ENCODE measurements at places on chromosomes 2 and 18.

GRCh38 chr18:9032519-9032918 lies 70.0 kb upstream of the NDUFV2 start:
- DNase-seq, result no peak

DNA sequence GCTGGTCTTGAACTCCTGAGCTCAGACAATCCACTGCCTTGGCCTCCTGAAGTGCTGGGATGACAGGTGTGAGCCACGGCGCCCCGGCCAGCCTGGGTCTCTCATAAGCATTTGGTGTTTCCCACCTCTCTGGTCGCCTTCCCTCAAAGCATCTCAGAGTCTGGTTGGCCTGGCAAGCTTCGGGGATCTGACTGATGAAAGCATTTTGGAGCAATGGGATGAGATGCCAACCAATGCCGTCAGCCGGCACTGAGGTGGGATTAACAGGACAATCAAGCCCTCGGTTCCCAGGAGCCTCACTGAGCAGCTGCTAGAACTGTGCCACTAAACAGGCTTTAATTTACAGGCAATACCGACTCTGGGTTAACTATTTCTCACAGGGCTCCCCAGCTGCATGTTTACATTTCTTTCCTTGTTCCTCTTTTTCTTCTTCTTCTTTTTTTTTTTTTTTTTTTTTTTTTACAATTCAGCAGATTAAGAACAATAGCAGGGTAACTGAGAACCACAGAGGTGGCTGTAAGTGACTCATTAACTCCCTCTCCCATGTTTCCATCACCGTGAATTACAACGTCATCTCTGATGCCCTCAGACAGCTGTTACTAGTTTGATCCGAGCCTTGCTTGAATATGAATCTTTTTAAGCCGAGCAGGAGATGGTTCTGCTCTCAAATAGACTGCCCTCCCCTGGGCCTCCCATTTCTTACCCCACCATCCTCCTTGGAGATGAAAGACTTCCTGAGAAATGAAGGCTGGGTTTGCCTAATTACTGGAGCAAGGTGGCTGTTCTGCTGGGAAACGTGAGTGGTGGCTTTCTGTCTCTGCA lies 37.9 kb downstream of the ODC1 start:
- DNase-seq, result no peak

DNA sequence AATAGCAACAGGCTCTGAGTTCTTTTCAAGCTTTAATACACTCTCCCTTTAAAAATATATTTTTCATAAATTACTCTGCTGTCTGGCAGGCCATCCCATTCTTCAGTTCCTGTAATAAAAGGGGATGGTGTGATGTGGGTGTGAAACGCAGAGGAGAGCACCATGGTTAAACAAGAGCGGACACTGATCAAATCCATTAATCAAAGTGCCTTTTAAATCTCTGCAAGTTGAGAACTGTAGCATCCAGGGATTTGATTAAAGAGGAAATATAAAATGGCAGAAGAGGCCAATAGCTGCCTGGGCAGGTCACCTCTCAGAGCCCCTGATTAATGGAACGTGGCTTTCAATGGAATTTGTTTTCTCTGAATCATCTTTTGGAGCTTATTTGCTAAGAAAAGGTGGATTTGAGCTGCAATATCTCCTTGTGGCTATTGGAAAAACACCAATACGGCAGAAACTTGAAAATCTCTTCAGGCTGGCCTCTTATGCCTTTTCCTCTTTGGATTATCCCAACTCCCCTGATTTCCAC lies 96.9 kb downstream of the ACTR3 start:
- DNase-seq, result no peak

DNA sequence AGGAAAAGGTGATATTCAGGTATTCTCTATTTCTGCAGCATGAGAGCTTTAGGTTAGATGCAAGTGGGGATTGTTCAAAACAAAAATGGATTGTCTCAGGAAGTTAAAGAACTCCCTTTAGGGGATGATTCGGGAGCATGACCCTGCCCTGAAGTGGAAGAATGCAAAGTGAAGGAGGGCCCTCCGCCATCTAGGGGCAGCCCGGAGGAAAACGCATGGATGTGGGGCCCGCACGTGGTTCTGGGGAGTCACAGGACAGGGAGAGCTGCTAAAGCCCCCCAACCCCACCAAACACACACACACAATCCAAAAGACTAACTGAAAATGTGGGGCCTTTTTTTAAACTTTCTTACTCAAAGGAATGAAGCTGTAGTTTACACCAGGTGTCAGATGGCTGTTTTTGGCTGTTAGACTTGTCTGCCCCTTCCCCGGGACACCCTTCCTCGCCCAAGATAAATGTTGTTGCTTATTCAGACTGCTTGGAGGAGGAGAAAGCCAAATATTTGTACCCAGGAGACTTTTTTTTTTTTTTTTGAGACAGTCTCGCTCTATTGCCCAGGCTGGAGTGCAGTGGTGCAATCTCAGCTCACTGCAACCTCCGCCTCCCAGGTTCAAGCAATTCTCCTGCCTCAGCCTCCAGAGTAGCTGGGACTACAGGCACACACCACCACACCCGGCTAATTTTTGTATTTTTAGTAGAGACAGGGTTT lies 78.8 kb downstream of the HNRNPLL start:
- no peak for DNase-seq

- DNase-seq, result no peak
Measured at GRCh38 chr2:231189571-231190495, 8.6 kb upstream of the ARMC9 start.

DNA sequence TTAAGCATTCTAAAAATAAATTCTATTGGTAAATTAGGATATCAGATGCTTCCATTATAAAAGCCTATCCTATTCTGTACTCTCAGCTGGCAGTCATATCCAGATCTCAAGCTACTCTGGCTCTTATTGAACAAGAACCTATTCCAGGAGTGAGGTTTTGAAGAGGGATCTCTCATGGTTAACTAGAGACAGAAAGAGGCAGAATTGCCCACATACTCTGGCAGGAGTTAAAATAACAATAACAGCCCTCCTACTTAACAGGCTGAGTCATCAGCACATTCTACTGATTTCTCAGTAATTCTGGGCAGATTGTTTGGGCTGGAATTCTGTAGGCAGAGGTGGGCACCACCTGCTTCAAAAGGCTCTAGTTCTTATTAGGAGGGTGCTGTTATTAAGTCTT lies 142.0 kb upstream of the UNC80 start:
- no peak for DNase-seq

DNA sequence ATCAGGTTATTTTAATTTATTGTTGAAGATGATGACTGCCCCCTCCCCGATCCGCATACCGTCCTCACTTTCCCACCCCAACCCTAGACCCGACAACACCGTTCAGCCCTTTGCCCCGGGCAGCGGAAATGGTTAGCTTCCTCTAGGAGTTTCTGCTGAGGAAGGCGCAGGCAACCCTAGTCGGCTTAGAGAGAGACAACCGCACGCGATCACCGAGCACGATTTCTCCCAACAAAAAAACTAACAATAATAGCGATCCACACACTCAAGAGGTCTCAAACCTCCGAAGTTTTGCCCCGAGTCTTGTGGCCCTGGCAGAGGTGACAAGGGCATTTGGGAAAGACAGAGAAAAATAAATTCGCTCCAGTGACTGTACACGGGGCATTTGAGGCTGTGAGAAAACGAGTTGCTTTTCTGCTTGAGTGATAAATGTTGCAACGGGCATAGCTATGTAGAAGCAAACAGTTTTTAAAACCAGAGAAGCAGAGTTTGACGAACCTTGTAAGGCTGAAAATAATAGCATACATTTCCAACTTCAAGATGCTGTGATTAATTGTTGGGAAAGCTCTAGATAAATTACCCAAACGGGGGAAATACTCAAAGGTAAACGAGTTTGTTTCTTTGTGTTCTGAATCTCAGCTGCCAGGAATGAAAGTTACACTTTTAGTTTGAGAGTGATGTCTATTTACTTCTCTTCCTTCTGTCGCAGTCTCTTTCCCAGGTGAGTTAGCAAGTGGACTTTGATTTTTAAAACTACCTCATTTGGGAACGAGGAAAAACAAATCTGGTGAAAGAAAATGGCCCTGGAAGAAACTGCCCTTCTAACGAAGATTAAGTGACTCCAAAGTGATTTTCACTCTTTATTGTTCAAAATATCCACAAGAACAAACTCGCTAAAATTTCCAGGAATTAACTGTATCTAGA lies 11.0 kb upstream of the SIX3 start:
- no peak for DNase-seq

- DNase-seq, result no peak
Measured at GRCh38 chr2:4930704-4931103, 761.5 kb upstream of the SOX11 start.

DNA sequence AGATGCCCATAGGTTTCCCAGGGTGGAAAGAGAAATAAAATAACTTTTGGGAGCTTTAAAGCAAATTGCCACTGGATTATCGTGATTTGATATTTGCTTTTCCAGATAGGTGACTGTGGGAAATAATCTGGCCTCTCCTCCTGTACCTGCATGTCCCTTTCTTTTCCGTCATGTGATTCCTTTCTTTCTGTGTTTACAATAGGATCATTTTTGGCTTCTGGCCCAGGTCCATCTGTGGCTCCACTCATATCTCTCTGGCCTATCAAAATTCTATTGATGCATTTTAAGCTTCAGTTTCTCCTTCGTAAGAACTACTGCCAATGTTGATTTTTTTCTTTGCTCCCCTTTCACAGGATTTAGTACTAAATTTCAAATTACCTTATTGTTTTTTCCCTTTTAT lies 153.6 kb downstream of the CCDC85A start:
- DNase-seq, result no peak

DNA sequence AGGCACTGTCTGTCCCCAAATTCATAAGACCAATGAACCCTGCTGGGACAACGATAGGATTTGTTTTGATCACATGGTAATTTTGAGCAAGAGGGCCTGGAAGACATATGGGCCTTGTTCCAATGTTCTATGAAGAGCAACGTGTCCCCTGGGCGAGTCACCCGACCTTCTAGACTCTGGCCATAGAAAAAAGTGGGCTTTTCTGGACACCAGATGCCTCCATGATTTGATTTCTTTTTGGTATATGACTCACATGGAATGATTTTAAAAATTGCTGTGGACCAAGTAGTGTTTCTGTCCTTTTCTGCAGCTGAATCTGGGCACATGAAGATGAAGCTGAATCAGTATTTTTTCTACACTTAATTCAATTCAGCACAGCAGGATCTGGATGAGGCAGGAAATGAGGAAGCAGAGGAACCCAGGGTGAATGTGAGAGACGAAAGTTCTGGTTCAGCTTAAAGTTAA lies 104.9 kb downstream of the CDC42EP3 start:
- DNase-seq, result no peak

DNA sequence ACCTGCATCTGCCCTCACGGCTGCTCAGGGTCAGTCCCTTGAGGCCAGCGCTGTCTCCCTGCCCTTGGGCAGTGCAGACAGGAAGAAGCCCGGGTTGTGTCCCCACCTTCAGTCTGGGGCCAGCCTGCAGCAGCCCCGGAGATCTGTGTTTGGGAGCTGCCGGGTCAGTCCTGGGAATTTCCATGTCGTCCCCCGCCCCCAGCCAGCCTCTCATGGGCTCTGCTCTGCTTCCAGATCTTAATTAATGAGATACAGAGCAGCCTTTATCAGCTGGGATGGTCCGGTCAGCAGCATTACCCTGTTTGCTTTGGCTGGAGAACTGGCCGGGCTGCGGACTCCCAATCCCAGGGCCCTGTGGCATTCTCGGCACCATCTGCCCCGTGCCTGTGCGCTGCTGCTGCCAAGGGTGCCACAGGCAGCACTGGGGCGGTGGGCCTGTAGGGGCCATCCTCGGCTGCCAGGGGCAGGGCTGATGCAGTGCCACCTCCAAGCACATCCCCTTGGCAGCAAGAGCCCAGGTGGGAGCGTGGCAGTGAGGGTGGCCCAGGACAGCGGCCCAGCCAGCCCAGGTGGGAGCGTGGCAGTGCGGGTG lies 2.4 kb downstream of the BOK start:
- DNase-seq, result no peak

DNA sequence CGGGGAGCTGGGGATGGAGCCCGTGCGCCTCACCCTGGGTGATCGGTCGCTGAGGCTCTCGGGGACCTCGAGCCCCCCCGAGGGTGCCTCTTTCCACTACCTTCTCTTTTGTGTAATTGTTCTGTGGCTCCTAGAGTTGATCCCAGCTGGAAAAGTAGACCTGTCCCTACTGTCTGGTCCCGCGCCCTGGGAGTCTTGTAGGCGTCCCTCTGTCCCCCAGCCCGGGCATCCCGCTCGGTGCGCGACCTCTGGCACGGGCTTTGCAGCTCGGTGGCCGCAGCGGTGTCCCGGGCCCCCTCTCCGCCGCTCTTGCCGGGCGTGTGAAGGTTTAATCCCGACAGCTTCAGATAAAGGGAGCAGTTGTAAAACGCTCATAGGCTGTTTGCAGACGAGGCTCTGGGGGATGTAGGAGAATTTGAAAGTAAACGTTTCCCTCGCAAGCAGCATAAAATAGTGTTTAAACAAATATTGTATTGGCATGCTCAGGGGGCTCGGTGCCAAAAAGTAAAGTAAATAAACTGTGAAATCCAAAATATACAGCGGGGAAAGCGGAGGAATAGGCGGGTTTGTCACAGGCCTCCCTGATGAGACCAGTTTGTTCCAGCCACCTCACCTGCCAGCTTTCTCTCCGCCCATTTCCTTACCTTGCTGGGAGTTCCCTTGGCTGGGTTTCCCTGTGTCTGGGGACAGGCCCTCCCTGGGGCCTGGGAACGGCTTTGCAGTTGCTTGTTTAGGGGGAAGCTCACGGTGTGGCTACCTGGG lies 1.9 kb downstream of the GLI2 start:
- DNase-seq, result no peak

DNA sequence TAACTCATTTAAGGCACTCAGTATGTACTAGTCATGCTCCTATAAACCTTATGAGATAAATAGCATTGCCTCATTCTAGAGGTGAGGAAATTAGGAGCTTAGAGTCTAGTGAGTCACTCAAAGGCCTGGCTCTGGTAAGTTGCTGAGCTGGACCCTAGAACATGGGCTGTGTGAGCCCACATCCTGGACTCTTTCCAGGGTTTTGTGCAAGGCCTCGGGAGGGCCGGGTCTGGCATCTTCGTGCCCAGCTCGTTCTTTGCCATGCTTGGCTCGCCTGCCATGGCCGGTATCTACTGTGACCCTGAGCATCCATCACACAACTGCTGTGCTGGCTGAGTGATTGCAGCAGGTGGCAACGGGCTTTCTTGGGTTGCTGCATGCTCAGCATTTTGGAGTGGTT lies 168.0 kb downstream of the LPIN1 start:
- no peak for DNase-seq

- DNase-seq, result no peak
Measured at GRCh38 chr2:120765678-120766469, 30.2 kb downstream of the GLI2 start.

GRCh38 chr18:5507756-5508155 lies 36.0 kb downstream of the EPB41L3 start:
- no peak for DNase-seq

DNA sequence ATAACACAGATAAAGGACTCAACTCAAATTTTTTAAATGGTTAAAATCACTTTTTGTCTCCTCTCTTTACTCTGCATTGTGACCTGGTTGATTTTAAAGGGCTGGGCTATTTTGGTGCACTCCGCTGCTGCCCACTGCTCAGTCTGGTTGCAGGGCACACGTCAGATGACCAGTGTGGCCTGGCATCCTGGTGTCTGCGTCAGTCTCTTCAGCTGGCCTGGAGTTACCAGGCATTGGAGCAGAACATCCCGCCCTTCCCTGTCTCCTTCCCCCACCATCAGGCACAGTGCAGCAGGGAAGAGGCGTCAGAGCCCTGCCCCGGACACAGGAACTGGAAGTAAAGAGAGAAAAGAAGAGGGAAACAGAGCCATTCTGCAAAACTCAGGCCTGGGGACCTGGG lies 8.9 kb downstream of the C1QL2 start:
- no peak for DNase-seq

Measured in stimulated activated CD4-positive, alpha-beta T cell treated with anti-CD3 and anti-CD28 coated beads, Interleukin-15, amount 100 ng/mL, for 24 hours (primary cell).